ENCODE measurements at places on chromosomes 12 and 14.

- peak; percentile 36 for DNase-seq
Observed at GRCh38 chr12:128783129-128783574, 40.6 kb downstream of the SLC15A4 start.

- peak; percentile 98 for DNase-seq
Observed at GRCh38 chr12:13196130-13196921, at the start of gene EMP1. TSS of gene EMP1 (plus strand) at chr12:13196726. CDS start at chr12:13211511, 14,785 bp downstream.

DNA sequence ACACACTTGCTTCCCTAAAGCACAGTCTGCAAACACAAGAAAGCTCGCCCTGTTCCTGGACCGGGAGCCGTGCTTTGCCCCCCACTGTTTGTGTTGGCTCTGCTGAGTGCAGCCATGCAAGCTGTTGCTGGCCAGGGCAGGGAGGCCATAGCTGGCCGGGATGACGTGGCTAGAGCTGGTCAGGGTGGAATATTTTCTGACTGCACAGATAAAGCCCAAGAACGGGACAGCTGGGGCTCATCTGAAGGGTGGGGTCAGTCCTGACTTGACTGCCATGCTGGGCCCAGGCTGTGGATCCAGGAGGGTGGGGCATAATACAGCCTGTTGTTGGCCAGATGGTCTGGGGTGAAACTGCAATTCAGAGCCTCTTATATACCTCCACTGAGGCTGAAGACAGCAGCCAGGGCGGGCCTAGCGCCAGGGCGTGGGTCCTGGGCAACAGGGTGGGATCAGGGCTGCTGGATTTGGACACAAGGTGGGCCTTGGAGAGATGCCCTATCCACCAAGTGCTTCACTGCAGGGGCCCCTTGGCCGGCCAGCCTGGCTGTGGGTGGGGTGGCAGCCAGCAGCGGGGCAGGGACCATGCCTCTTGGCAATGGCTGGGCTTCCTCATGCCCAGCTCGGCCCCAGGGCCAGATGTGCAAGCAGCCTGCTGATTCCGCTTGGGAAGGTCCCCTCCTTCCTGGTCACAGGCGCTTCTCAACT is 14.8 kb downstream of the KMT5A start:
- DNase-seq = peak; percentile 69

DNA sequence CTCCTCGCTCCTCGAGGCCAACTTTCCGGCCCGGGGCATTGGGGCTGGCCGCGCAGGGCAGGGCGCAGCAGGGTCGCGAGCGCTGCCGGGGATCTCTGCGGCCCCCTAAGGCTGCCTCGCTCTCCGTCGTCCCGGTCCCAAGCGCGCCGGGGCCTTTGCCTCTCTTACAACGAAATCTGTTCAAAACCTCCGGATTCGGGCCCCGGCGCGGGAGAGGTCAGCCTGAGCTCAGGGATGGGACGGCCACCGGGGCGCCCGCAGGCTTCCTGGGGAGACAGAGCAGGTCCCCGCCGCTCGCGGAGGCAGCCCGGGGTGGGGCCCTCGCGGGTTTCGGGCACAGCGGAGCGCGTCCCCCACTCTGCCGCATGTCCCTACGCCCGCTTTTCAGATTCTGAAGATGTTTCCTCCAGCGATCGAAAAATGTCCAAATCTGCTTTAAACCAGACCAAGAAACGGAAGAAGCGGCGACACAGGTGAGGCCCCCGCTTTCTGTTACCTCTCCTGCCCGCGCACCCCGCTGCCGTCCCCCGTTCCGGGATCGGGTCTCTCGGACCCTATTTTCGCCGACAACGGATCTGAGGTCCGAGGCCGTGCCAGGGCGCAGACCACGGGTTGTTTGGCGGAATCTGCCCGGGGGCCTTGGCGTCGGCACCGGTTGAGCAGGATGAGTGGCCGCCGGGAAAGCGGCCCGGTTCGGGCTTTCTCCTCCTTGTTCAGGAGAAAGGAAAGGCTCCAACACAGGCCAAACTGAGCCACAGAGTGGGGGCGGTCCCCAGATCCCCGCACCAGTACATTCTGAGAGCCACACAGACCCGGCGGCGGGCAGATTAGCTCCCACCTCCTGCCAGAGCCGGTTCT is 1.8 kb downstream of the VSX2 start:
- no peak for DNase-seq

DNA sequence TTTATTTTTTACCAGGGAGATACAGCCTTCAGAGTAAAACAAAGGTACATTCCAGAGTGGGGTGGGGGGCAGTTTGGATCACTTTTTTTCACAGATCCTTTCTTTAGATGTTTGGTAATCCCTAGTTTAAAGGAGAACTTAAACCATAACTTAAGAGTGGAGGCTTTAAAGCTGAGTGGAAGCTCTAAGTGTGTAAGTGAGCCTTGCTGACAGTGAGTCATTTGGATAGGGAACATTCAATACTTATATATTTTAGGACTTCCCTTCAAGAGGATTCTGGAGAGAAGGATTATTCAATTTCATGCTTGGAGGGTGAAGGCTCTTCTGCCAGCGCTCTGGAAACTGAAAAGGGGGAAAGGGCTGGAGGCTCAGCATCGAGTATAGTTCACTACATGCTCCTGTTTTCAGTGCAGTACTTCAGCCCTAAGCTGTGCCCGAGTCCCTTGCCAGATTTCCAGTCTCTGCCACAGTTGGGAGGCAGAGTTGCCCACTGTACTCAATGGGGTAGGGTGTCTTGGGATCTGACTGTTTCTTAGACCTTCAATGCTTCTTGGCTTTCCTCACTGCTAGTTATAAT is 8.4 kb downstream of the PRKAG1 start:
- no peak for DNase-seq

- no peak for DNase-seq
Observed at GRCh38 chr14:74563586-74564159, 48.4 kb downstream of the LTBP2 start.

DNA sequence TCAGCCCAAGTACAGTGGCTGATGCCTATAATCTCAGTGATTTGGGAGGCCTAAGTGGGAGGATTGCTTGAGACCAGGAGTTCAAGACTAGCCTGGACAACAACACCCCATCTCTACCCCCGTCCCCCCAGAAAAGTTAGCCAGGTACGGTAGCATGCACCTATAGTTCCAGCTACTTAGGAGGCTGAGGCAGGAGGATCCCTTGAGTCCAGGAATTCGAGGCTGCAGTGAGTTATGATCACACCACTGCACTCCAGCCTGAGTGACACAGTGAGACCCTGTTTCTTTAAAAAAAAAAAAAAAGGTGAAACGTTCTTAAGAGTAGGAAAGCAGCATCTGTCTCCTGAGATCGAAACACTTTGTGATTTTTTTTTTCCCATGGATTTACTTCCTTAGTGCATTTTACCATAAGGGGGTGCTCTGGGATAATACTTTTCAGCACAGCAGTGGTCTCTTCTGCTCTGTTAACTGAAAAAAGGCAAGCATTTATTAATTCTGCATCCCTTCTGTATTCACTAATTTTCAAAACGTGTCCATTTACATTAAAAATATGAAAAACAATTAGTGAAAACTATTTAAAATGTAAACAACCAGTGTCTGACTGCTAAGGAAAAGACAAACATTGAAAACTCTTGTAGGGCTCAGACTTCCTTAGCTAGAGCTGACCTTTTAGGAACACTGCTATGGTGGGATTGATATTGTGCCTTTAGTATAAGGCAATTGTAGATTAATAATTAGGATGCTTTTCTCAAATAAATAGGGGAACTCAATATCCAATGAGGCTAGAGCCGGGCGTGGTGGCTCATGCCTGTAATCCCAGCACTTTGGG is 31.2 kb upstream of the USP44 start:
- peak; percentile 55 for DNase-seq

DNA sequence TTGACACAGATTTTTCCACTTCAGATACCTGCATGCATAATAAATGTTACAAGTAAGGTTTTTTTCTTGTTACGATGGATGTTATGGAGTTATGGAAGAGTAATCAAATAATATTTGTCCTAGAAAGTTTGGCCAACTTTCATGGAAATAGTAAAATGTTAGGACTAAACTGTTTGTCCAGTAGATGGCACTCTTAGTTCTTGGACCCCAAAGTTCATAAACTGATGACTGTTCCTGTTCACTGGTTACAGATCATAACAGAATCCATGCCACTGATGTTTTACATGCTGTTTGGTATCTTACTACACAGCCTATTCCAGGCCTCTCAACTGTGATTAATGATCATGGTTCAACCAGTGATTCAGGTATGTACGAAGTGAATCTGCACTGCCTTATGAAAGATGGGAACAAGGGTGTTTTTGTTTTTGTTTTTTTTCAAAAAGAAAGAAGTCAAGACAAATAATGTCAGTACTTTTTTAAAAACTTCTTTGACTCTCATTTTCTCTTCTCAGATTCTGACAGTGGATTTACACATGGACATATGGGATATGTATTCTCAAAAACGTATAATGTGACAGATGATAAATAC is 48.8 kb upstream of the SLCO1C1 start:
- peak; percentile 16 for DNase-seq

DNA sequence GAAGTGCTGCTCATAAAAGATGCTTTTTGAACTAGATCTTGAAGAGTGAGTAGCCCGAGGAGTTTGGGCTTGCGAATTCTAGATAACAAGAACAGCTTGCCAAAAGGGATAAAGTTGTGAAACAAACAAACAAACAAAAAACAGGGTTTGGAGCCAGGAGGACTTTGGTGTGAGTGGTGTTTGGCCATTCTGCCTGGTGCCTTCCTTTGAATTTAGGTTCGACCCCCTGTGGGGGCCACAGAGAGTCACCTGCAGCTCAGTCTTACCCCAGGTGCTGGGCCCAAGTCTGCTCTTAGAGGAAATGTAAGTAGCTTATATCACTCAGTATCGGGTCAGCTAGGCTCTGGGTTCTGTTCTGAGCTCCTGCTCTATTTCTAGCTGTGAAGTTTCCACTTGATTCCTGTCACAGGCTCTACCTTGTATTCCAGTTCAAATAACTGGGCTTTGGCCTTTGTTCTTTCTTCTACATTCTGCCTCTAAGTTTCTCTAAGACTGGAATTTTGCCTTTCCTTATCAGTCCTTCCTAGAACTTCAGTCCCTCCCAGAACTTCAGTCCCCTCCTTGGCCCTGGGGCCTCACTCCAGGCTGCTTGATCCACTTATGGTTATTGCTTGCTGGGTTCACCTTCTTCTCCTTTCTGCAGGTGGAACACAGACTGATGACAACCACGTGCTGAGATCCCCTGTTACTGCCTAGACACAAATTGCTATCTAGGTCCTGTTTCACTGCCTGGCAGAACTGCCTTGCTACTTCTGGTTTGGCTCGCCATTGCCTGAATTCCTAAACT is 20.5 kb upstream of the DUSP6 start:
- no peak for DNase-seq

GRCh38 chr14:90760591-90761316 is 55.5 kb downstream of the TTC7B start:
- peak; percentile 12 for DNase-seq

GRCh38 chr14:40248671-40249070 is 816.4 kb upstream of the FBXO33 start:
- no peak for DNase-seq

DNA sequence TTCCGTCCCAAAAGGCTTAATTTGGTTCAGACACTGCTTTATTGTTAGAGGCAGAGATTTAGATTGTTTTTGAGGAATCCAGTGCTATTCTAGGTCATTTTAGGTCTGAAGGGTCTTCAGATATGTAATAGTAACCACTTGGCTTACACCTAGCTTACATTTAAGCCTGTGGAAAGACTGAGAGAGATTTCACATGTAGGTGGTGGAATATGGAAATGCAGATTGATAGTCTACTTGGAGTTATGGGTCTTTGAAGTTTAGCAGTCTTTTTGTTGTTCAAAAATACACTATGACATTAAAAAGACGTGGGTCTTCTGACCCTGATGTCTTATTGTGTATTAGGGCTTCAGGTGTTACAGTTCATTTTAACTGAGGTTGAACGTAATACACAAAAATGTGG is 51.4 kb upstream of the CCT2 start:
- DNase-seq = no peak

GRCh38 chr14:79730953-79731352 is 480.4 kb downstream of the DIO2 start:
- DNase-seq = no peak

DNA sequence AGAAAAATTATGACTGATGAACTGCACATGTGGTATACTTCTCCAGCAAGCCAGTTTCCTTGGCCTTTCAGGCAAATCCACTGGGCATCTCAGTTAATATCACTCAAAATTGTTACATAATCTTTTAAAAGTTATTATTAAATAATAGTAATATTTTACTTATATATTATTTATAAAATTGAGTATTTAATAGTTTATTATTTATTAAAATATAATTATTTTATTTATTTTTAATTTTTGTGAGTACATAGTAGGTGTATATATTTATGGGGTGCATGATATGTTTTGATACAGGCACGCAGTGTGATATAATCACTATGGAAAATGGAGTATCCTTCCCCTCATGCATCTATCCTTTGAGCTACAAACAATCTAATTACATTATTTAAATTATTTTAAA is 384.1 kb upstream of the LRFN5 start:
- DNase-seq = no peak

DNA sequence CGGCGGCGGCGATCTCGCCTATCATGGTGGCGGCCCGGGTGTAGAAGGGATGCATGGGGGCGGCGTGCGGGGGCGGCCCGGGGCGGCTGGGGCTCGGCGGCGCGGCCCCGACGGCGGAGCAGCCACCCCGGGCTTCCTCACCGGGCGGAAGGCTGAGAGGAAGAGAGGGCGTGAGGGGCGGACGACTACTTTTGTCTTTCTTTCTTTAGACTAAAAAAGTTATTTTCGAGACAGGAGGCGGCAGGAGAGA is 240 bp downstream of the BTG1 start:
- no peak for DNase-seq

- DNase-seq = no peak
Observed at GRCh38 chr12:109773384-109774011, 59.7 kb downstream of the TRPV4 start.

DNA sequence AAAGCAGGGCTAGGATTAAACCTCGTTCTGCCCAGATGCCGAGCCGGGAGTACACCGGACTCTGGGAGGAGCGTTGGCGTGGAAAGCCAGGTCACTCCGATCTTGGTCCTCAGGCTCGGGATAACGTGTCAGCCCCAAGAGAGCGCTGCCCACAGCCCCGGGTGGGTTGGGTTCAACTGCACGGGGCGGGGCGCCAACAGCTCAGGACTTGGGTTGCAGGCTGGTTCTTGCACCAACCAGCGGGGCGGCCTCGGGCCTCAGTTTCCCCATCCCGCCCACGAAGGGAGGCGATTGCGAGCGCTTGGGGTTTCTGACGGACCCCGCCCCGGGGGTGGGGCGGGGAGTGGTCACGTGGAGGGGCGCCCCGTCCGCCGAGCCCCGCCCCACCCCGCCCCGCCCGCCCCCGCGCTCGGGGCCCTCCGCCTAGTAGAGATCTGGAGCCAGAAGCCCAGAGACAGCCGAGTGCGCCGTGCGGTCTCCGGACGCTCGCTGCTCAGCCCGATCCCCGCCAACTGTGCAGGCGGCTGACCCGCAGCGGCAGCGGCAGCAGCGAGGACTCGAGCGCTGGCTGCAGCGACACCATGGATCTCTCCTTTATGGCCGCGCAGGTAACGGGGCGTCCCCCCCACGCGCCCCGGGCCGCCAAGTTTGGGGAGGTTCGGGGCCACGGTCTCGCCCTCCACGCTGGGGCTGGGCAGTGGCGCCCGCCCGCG is at the start of gene C14orf132:
C14orf132 (plus strand) TSS at position 443 of the 713 bp plus-strand sequence; CDS start at position 582, 139 bp downstream.
- DNase-seq = peak; percentile 45

All from Caki2 (cell line).